Stimulated activated CD4-positive, alpha-beta T cell treated with anti-CD3 and anti-CD28 coated beads, Interleukin-15, amount 100 ng/mL, for 1 hour (primary cell): ENCODE measurements at places on chromosomes 2 and 18.

DNA sequence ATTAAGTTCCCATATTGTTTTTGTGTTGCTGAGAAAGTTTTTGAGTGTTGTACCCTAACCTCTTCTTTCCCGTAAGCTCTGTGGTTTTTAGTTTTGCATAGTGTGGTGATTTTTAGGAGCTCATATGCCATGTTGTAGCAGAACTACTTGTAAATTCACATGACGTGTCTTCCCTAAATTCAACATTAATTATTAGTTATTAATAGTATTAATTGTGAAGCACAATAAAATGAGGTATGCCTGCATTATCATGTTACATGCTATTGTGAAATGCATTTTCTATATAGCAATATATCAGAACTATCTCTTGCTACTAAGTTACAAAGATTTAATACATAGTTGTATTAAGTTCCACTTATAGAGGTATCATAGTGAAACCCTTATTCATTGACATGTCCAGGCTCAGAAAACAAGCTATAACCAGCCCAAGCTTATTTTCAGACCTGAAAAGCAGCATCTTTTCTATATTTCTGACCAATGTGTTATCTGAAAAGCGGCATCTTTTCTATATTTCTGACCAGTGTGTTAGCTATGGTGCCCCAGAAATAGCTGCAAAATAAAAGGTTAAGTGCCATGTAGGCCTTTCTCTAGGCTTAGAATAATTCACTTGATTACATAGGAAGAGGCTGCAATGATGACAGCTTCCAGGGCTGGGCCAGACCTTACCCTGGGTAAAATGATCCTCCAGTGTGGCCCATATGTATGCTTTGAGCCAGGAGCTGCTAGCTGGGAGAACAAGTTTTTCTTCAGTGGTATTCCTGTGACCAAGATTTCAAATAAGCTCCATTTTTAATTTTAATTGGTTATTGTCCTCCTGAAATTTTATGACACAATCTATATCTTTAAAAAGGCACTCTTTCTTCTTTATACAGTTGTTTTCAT is 21.6 kb downstream of the EPAS1 start:
- DNase-seq, result no peak

DNA sequence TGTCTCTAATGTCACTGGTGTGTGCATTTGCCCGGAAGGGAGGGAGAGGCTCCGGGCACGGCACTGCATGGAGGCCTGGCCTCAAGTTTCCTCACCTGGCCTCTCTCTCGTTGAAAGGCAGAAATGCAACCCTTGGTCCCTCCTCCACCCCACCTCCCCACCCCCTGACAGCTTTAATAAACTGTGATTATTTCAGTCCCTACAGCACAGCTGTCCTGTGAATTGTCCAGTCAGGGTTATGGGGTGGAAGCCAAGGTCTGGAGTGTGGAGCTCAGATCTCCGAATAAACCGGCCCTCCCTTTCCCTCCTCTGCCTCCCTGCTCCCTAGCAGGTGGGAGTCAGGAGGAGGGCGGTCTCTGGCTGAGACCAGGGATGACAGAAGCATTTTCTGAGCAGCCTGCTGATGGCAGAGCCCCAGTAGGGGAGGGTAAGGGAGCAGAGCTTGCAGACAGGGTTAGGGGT is 199.2 kb upstream of the SMAD2 start:
- no peak for DNase-seq

DNA sequence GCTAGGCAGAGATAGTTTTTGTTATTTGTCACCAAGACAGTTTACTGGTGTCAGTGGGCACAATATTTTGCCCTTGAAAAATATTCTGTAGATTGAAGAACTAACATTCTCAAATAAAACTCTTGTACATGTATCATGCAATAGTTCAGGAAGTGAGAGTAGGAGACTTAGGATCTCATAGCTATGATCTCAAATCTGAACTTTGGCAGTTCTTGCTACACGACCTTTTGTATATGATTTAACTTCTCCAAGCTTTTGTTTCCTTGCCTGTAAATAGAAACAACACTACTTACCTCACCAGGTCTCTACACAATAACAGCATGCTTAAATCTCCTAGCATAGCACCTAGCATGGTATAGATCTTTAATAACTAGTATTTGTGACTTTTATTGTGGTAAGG is 219.9 kb downstream of the ICOS start:
- no peak for DNase-seq

GRCh38 chr2:152387041-152387440 is 52.1 kb downstream of the FMNL2 start:
- DNase-seq, result no peak

- DNase-seq, result no peak
Observed at GRCh38 chr2:102064679-102065674, 73.2 kb downstream of the IL1R2 start.

DNA sequence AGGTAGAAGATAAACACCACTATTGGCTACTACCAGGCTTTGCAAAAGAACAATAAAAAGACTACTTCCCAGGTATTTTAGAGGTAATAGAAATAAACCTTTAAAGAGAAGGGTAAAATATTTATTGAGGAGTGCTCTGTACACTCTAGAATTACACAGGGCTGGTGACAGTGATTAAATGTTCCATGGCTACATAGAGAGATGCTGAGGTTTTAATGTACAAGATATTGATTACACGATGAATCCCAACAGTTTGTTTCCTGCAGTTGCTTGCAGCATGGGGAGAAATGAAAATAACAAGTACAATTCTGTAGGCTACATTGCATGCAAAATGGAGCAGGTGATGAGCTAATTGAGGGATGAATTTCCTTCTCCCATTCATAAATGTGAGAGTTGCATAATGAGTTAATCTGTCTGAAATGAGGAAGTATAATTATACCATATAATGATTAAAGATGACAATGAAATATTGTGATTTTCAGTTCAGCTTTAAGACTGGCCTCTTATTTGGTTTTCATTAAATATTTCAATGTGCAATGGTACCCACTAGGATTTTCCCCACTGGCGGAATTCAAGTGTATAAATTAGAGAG is 266.1 kb downstream of the SOCS6 start:
- DNase-seq, result no peak

DNA sequence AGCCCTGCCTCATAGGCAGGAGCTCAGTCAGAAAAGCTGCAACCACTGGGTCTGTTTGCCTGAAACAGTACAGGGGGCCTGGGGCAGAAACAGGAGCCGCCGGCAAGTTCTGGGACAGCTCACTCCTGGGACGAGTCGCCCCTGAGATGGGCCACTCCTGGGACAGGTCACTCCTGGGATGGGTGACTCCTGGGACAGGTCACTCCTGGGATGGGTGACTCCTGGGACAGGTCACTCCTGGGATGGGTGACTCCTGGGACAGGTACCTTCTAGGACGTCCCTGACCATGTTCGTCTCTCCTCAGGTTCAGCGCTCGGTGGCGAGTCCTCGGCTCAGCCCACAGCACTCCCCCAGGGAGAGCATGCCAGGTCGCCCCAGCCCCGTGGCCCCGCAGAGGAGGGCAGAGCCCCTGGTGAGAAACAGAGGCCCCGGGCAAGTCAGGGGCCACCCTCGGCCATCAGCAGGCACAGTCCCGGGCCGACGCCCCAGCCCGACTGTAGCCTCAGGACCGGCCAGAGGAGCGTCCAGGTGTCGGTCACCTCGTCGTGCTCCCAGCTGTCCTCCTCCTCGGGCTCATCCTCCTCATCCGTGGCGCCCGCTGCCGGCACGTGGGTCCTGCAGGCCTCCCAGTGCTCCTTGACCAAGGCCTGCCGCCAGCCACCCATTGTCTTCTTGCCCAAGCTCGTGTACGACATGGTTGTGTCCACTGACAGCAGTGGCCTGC is 51.8 kb downstream of the NTSR2 start:
- DNase-seq, result no peak

DNA sequence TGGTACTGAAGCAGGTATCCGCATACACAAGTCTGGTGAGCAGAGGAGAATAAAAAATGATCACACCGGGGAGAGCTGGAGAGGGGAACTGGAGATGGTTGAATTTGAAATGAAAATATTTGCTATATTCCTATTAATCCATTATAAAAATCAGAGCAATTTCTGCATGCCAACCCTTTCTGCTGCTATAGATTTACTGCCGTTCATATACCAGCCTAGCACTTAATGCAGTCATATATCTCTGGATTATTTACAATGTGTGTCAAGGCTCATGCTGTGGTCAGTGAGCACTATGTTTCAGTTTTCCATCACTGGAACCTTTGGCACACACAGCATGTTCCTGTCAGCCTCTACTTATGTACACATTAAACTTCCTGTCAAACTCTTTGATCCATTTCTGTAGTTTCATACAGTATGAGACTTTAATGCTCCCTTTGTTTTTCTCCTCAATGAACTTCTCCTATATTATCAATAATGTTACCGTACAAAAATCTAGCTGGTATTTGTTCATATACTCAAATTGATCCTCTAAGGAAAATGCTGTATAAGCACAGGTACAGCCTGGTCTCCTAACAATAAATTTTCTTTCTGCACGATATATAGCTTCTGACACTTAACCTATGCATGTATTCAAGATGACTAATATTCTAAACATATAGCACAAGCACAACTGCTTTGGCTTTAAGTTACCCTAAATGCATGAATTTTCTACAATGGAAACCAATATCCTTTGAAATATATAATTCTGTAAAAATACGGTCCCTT is 36.7 kb downstream of the FANCL start:
- no peak for DNase-seq

DNA sequence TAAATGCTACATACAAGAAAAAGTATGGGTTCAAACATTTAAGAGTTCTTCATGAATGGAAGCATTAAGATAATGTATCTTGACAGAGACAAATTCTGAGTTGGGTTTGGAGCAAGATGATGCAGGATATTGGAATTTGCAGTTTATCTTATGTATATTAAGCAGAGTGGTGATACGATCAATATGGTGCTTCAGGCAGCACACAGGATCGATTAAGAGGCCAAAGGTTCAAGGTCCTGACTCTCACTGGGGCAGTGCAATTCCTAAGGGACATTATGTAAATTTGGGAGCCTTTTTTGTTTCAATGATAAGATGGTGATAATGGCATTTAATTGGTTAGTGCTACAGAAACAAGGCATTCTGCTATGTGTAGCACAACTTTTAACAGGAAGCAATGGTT is 381.9 kb downstream of the KCNJ3 start:
- no peak for DNase-seq

- no peak for DNase-seq
Observed at GRCh38 chr2:11305338-11305737, 39.1 kb downstream of the ROCK2 start.

DNA sequence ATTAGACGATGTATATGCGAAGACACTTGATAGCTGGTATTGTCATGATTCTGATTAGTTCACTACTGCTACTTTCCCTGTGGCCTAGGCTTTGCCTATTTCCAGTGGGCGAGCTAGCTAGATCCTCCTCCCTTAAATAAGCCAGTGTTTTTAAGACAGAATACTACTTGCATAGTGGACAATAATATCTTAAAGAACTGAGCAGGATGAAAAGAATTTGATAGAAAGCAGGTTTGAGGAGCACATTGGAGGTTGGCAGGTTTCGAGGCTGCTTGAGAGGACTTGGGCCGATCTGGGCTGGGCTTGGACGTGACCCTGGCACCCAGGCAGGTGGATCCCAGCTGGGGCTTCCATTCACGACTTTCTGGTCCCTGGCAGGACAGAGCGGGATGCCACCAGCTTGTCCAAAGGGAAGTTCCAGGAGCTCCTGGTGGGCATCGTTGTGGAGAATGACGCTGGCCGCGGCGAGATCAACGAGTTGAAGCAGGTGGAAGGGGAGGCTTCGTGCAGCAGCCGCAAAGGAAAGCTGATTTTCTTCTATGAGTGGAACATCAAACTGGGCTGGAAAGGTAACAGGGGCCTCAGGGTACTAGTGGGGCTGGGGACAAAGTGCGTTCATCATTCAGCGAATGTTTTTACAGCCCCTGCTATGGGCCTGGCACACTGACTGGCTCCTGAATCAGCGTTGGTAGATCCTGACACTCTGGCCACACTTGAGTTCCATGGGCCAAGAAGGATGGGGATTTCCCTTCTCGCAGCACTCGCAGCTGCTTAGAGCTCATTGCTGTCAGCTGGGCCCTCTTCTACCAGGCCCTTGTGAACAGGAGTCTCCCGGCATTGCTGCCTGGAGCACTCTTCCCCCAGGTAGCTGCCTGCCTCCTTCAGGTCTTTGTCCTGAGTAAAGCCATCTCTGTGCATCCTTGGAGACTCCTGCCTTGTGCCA is 16.9 kb downstream of the C2orf74 start:
- DNase-seq, result no peak

- no peak for DNase-seq
Observed at GRCh38 chr18:57780706-57781347, 22.3 kb downstream of the ATP8B1 start.

- no peak for DNase-seq
Observed at GRCh38 chr2:162768656-162769055, 69.9 kb downstream of the KCNH7 start.

- no peak for DNase-seq
Observed at GRCh38 chr2:77459840-77460239, 62.3 kb downstream of the LRRTM4 start.

GRCh38 chr2:176493909-176494308 is 224.7 kb downstream of the MTX2 start:
- DNase-seq, result no peak

DNA sequence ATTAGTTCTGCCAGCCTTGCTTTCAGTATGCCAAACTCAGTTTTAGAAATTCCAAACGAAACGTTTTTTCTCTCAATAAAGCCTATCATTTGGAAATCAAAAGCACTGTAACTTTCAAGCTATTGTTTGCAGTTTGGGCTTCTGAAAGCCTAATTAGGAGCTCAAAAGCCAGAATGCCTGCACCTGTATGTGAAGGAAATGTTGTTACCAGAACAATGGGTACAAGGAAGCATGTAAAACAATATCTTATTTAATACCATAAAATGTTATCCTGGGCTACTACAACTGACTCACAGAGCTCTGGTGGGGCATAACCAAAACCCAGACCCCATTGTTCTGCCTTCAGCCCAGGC is 12.6 kb upstream of the GULP1 start:
- DNase-seq, result no peak

- no peak for DNase-seq
Observed at GRCh38 chr2:144219979-144220378, 299.9 kb downstream of the ZEB2 start.

- DNase-seq, result no peak
Observed at GRCh38 chr2:239952665-239953417, 72.3 kb downstream of the NDUFA10 start.

DNA sequence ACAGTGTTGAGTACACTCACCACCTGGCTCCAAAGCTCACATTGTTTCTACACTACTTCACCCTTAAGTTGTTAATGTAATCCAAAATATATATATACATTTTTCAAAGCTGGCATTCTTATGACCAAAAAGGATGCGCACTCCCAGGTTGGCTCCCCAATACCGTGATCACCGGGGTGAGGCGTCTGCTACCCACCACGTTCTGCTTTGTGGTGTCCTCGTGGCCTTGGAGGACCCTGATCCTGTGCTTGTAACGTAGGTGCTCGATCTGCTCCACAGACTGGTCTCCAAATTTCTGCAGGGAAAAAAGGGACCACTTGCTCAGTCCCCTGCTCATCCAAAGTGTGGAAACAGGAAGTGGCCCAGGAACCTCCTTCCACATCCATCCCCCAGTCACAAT is 25.8 kb downstream of the RPL31 start:
- DNase-seq, result no peak

DNA sequence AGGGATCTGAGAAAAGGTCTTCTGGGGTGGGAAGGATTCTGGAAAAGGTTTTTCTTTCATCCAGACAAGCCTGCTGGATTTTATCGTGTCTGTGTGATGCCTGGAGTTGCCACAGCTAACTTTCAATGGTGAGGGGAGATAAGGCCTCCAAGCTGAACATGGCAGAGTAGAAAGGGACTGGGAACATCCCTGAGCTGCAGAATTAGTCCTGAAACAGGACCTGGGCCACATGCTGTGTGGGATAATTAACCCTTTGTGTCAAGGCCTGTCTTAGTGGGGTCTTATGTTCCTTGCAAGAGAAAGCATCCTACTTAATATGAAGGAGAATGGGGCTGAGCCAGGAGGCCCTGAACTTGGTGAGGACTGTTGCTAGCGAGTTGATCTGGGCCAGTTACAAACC is 66.4 kb downstream of the VSNL1 start:
- DNase-seq, result no peak
